Hepatic stellate cell (primary cell): ENCODE measurements at places on chromosomes 11 and 22.
A peak's percentile ranks its signal among the peaks of the same experiment; 100 is the strongest.

DNA sequence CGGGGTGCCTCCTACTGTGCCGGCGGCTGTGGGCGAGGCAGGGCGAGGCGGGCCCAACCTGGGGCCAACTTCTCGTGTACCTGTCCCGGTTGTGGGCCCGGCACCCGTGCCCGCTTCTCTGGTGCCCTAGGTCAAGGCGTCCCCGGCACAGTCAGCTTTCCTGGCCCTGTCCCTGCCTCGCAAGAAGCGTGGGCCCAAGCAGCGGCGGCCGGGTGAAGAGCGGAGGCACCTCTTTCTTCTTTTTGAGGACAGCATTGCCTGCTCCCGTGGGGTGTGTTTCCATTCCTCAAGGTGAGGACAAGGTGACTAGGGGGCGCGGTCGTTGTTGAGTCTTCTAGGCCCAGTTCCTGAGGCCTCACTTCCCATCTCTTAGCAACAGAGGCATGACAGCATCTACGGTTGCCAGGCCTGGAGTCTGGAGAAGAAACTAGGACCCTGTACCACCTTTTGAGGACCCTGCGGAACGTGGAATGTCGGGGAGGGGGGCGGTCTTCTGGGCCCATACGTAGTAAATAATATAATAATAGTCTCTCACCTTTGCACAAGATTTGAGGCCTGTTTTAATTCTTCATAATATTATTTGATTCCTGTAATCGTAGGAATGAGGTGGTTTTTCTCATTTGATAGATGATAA is 418 bp downstream of the ACO2 start:
- DNase-seq = no peak

DNA sequence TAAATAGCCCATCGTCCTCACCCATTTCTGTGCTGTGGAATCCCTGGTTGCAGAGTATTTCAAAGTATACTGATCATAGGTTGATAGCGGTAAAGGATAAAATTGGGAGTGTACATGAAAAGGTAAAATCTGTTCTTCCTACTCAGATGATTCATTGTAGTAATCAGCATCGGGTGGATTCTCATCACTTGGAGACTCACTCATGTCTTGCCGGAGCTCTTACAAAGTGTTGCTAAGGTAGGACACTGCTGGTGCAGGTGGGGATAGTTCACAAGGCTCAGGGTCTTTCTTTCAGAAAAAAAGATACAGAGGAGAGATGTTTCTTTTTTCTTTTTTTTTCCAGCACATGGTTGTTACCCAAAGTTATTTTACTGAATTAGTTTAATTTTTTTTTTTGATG is 84.8 kb downstream of the MTNR1B start:
- DNase-seq = no peak

- no peak for DNase-seq
Measured at GRCh38 chr11:73117071-73117470, 25.0 kb downstream of the FCHSD2 start.

DNA sequence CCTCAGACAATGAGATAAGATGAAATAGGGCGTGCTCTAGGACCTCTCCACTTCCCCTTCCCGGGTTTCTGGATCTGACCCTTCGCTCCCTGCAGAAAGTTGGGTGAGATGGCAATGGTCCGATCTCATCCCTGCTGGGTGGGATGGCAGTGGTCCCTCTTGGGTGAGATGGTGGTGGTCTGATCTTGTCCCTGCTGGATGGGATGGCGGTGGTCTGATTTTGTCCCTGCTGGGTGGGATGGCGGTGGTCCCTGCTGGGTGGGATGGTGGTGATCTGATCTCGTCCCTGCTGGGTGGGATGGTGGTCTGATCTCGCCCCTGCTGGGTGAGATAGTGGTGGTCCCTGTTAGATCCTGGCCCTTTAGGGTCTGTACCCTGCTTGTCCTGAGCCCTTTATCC is 21.3 kb downstream of the ST14 start:
- DNase-seq = no peak

GRCh38 chr11:44621140-44621681 is 55.7 kb downstream of the CD82 start:
- DNase-seq = peak; percentile 84

DNA sequence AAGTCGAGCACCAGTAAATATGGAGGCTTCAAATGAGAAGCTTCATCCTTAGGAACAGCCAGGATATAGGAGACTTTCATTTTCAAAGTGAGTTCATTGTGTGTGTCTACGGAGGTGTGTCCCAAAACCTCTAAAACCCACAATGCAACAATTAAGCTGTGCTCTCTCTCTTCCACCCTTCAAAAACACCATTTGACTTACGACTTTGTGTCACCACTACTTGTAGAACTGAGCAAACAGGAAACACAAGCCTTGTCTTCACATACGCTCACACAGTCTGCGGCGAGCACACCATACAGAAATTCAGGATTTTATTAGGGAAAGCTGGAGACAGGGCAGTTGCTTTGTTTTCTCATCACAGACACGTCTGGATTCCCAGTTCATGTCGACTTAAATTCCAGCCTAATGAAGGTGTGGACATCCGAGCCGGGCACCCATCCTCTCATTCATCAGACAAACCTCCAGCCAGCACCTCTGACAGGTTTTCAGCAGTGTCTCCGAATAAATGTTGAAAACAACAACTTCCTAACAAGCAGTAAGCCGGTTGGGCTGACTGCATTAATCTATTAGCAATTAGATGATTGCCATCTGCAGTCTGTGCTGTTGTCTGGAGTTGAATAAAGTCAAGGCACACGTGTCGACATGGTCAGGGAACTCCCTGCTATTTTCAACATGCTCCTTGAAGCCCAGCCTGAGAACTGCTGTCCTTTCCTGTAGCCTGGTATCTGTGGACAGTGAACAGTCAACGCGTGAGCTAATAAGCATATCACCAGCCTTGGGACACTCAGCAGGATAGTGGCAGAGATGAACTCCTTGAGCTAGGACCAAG is 1411.1 kb downstream of the BRD1 start:
- no peak for DNase-seq

DNA sequence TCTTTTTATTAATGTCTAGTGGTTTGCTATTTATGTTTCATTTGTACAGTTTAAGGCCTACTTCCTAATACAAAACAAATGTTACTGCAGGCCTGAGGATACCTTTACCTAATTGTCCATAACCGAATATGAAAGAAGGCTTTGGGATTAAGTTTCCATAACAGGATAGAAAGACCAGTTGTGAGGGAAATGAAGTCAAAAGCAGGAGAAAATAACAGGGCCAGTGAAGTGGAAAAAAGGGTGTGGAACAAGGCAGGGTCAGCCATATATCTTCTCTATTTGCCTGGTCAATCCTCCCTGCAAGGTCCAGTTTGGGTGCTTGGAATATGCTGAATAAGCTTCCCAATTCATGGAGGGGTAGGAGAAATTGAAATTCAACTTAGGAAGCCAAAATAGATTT is 211.5 kb downstream of the SWAP70 start:
- no peak for DNase-seq

GRCh38 chr11:116373104-116373944 is 399.5 kb downstream of the BUD13 start:
- no peak for DNase-seq

DNA sequence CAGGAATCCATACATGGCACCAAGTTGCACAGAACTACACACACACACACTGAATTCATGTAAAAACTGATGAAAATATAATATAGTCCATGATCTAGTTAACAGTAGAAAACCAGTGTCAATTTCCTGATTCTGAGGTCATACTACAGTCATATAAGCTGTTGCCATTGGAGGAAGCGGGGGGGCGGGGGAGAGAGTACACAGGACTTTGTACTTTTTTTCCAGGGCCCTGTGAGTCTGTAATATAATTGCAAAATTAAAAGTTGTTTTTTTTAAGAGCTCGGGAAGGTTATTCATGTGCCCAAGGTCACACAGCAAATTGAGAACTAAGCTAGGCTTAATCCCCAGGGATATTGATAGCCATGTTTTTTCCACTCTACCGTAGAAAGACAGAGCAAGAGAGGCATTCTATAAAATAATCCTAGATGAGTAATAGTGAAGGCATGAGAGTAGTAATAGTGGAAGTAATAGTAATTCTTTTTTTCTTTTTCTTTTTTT is 312.3 kb downstream of the MN1 start:
- peak; percentile 79 for DNase-seq

GRCh38 chr22:18056161-18056666 is 21.6 kb upstream of the PEX26 start:
- DNase-seq = peak; percentile 74

DNA sequence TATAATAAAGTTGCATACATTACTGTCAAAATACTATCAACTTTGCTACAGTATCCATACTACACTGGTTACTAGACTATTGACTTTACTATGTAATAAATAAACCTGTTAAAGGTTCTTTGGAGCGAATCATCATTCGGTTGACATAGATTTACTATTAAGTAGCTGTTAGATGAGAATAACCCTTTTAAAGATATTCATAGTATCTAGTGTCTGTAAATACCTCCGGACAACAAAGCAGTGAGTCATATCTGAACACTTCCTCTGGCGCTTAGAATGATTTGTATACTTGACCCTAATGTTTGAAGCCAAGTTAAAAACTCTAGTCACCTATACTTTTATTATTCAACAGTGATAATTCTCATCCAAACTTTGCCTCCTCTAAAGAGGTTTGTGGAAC is 84.7 kb downstream of the MSANTD4 start:
- DNase-seq = no peak

DNA sequence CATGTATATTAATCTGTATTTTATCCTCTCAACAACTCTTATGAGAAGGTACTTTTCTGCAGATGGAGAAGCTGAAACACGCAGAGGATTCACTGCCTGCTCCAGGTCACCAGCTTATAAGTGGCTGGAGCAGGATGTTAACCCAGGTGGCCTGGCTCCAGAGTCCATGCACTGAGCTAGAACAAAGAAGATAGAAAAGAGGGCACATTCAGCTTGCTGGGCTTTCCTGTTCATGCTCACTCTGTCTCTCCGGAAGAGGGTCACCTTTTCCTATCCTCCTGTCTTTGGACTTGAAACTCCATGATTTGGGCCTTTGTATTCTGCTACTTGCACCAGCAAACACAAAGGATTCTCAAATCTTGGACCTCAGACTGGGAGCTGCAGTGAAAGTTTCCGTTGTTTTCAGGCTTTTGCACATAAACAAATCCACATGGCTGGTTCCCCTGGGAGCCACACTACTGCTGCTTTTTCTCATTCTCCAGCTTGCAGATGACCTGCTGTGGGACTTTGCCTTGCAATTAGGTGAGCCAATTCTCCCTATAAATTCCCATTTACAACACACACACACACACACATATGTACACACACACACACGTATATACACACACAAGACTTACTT is 117.3 kb upstream of the GRK3 start:
- no peak for DNase-seq

GRCh38 chr11:125370561-125371389 is 125.3 kb downstream of the FEZ1 start:
- DNase-seq = no peak

DNA sequence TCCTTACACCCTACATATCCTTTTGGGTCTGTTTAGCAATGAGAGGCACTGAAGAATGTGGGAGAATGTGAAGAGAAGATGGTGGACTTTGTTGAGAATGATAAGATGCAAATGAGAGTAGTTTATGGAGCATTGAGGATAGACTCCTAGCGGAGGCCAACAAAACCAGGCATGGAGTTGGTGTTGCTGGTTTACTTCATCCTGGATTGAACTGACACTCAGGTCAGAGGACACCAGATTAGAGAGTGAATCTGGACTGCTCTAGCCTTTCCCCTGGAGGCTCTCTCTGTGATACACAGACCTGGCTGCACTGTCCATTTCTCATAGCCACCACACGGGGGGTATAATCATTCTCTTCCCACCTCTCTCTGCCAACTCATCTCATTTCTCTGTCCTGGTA is 98.7 kb downstream of the MICAL2 start:
- no peak for DNase-seq

DNA sequence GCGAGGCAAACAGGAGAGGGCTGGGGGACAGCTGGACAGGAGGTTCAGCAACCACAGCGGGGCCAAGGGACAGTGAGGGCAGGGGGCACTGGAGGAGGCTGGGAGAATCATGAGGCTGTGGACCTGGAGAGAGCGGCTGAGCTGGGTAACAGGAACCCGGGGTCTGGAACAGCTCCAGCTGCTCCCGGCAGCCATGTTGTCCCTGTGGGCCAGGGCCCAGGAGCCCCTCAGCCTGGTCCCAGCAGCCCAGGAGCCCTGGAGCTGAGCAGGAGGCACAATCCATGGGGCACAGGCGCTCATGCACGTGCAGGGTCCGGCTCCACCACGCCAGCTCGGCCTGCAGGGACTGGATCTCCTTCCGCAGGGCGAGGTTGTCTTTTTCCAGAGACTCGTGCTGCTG is 7.4 kb downstream of the BATF2 start:
- DNase-seq = no peak

GRCh38 chr11:7667460-7667859 is 5.8 kb downstream of the CYB5R2 start:
- DNase-seq = peak; percentile 53

GRCh38 chr11:26743622-26744021 is 21.8 kb upstream of the SLC5A12 start:
- DNase-seq = no peak

DNA sequence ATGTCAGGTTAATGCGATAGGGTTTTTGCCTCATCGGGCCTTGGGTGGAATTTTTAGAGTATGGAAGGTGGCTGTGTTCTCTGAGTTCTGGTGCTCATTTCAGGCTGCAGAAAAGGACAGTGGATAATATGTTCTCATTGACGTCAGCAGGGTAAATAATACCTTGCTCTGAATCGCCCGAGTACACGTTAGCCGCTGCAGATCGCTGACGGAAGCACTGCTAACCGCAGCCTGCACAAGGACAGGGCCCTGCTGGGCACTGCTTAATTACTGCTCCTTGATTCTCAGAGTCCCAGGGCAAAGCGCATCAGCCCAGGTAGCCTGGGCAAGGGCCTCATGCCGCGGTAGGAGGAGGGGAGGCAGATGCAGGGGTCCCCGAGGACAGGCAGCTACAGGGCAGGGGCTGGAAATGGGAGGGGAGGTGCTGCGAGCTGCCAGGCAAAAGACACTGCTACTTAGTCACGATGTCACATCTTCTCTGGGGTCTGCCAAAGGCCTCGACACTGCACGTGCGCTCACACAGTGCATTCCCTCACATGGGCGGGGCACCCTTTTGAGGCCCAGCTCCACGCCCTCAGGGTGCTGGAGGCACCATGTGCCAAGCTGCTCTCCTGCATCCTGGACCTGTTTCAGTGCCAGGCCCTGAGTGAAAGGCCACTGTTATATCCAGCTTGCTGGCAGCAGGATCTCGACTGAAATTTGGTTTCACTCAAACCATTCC is 35.2 kb downstream of the PPP2R1B start:
- DNase-seq = no peak

- no peak for DNase-seq
Measured at GRCh38 chr22:42814215-42814614, 42.9 kb downstream of the ARFGAP3 start.

- DNase-seq = no peak
Measured at GRCh38 chr11:370070-370941, 1.0 kb downstream of the B4GALNT4 start.

- DNase-seq = peak; percentile 66
Measured at GRCh38 chr22:20021196-20022181, 579 bp downstream of the TANGO2 start.

GRCh38 chr22:19937616-19938473 is 3.7 kb upstream of the COMT start:
- DNase-seq = no peak

- DNase-seq = peak; percentile 92
Measured at GRCh38 chr11:73350908-73351636, 25.1 kb upstream of the RELT start.

- DNase-seq = no peak
Measured at GRCh38 chr11:40384991-40385390, 1074.5 kb downstream of the LRRC4C start.

GRCh38 chr11:113552271-113552670 is 77.1 kb upstream of the DRD2 start:
- no peak for DNase-seq

GRCh38 chr22:50620593-50621355 is 7.2 kb downstream of the ARSA start:
- peak; percentile 77 for DNase-seq
